ENCODE measurements at places on chromosomes 2 and 18.

DNA sequence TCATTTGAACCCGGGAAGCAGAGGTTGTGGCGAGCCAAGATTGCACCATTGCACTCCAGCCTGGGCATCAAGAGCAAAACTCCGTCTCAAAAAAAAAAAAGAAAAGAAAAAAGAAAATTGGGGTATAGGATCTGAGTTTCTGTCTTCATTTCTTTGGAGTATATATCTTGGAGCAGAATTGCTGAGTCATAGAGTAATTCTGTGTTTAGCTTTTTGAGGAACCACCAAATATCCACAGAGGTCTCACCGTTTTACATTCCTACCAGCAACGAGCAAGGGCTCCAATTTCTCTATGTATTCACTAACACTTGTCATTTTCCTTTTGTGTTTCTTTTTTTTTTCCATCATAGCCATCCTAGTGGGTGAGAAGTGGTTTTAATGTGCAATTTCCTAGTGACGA lies 87.6 kb upstream of the TEX51 start:
- no peak for DNase-seq

DNA sequence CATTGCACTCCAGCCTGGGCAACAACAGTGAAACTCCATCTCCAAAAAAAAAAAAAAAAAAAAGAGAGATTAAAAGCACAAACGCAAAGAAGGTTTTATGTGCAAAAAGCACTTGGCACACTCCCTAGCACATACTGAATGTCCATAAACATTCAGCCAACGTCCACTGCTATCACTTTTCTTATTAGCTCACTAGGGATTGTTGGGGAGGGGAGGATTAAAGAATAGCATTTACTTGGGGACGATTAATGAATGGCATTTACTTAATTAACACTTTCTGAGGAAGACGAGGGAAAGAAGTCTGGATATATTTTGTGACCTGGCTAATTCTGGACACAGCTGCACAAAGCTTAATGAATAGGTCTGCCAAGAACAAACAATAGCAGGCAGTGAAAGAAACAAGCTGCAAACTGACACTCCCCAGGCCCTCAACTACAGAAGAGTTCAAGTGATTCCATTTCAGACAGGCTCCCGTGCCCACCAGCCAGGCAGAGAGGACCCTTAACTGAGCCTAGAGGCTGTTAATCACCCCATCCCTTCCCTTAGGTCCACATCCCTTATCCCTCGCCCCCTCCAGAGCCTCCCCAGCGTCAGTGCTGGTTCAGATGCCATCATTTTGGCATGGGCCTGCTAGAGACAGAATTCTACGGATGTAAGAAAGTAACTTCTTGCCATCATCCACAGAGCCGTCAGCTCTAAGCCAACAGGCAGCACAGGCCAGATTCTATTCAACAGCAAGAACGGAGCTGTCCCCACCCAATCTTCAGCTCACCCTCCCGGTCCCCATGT lies 7.4 kb downstream of the CYB5A start:
- DNase-seq = no peak

DNA sequence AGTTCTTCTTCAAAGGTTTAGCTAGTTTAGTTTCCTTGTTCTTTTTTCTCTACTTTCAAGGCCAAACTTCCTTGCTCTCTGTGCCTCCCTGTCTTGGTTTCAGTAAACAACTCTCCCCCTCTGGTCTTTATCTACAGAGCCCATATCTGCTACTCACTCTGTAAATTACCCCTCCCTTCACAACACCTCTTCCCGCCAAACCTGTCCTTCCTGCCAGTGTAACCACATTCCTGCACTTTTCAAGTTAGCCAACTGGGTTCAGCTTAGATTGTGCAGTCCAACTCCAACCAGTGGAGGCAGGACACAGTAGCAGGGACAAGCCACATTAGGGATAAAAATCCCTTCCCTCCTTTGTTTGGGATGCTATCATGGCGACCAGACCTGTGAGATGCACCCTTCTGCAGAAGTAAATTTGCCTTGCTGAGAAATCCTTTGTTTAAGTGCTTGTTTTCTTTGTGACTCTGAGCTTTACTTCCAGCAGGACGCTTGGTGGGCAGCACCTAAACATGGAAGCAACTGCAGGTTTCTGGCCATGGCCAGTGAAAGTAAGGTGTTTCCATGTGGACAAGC lies 706.0 kb downstream of the KCNJ3 start:
- no peak for DNase-seq

GRCh38 chr2:225889452-225889851 lies 489.9 kb downstream of the NYAP2 start:
- no peak for DNase-seq

DNA sequence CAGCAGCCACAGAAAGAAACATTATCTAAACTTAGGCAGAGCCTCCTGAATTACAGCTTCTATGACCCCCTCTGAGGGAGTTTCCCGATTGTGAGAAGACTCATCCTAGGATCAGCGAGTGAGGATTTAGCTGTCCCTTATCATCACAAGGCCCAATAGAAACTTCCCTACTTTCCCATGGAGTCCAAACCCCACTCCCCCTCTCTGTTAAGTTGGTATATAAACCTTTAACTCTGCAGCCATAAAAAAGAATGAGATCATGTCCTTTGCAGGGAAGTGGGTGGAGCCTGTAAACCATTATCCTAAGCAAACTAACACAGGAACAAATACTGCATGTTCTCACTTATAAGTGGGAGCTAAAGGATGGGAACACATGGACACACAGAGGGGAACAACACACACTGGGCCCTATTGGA lies 78.8 kb downstream of the MYL12B start:
- no peak for DNase-seq

- no peak for DNase-seq
Measured at GRCh38 chr18:61379827-61380226, 46.6 kb downstream of the CDH20 start.

GRCh38 chr2:86453836-86454235 lies 12.7 kb downstream of the KDM3A start:
- DNase-seq = no peak

DNA sequence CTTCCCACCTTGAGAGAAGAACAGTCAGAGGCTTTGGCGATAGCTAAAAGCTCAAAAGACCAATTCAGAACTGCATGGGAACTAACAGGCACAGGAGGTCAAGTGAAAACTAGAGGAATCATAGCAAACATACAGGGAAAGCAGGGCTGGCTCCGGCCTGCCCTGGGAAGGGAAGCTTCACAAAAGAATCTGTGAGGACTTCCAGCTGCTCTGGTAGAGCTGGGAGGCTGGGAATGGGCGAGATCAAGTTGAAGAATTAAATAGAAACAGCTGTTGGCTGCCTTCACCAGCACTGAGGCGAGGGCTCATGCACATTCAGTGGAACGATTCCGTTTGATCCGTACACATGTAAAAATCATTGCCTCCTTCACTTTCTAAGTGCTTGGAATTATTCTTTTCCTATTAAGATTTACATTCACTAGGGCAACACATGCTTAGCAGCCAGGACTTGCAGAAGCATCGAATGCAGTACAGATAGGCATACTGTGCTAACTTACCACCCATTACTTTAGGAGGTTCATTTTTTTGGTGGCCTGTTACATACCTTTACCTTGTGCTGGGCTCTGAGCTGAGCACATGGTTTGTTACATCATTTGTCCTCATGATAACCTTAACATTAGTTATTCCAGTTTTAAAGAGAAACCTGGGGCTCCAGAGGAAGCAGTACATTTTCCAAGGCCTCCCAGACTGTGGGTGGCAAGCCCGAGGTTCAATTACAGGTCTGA lies 125.4 kb upstream of the RNF152 start:
- no peak for DNase-seq

- no peak for DNase-seq
Measured at GRCh38 chr2:227401550-227401949, 13.8 kb upstream of the SCYGR1 start.

DNA sequence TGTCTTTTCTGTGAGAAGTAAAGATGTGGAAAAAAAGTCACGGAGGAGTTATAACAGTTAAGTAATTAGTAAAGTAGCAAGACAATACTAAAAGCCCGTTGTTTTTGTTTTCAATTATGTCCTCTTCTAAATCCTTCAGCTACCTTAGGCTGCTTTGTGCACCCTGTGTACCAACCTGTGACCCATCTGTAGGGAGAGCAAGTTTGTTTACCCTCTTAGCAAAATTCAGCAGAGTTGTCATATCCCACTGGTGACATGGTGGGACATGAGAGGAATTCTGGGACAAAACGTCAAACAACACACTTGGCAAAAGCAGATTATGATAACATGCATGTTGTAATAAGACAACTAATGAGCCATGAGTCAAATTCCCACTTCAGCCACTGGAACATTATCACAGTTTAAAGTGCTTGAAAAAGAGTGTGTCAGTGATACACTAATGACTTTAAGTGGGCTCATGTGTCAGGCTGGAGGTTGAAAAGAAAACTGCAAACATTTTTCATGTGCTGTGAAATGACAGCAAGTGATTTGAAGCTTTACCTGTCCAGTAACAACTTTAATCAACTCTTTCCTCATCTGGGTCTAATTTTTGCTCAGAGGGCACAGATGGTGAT lies 392.8 kb upstream of the ACVR2A start:
- DNase-seq = no peak

- no peak for DNase-seq
Measured at GRCh38 chr18:22223254-22223964, 54.0 kb downstream of the GATA6 start.
